ENCODE measurements at places on chromosomes 13 and 19. TPM values are rescaled to one million over a fixed set of nuclear protein-coding genes. Genes with fewer than 3 reads are reported as not detected.

The ZNF787 gene
- total RNA-seq, result 75.1 TPM

The TNFSF9 gene
- 45.9 TPM for total RNA-seq

The KIR2DL3 gene
- not detected for total RNA-seq

The KANK2 gene
- 73.5 TPM for total RNA-seq

The MEIOSIN gene
- total RNA-seq, result 0.07 TPM

The ZNF491 gene
- not detected for total RNA-seq

The ZNF486 gene
- 1.5 TPM for total RNA-seq

The CCDC194 gene
- total RNA-seq, result not detected

The ATXN8OS gene
- not detected for total RNA-seq

The LRRC63 gene
- 0.33 TPM for total RNA-seq

The CYSLTR2 gene
- total RNA-seq, result not detected

The LMTK3 gene
- total RNA-seq, result 0.05 TPM

The KLK12 gene
- total RNA-seq, result not detected

The PLVAP gene
- not detected for total RNA-seq

The KRTDAP gene
- not detected for total RNA-seq

The FOSB gene
- 0.30 TPM for total RNA-seq

The PAN3 gene
- 14.1 TPM for total RNA-seq

The TBCB gene
- 176 TPM for total RNA-seq

The ZNF492 gene
- not detected for total RNA-seq

The SGCG gene
- total RNA-seq, result not detected

The ZNF816 gene
- not detected for total RNA-seq

The CRX gene
- total RNA-seq, result not detected

The TMEM145 gene
- 0.37 TPM for total RNA-seq

The ZNF414 gene
- total RNA-seq, result 8.5 TPM

The REX1BD gene
- total RNA-seq, result 99.1 TPM

The GPATCH1 gene
- 5.2 TPM for total RNA-seq

The CEACAM7 gene
- not detected for total RNA-seq

The CILP2 gene
- total RNA-seq, result not detected

The ERICH4 gene
- total RNA-seq, result not detected

The CGB8 gene
- total RNA-seq, result 11.3 TPM

The ZFR2 gene
- not detected for total RNA-seq

The SSC5D gene
- 0.07 TPM for total RNA-seq

The PLK5 gene
- total RNA-seq, result not detected

The CATSPERD gene
- total RNA-seq, result not detected

The RASAL3 gene
- total RNA-seq, result not detected

The SIGLEC8 gene
- not detected for total RNA-seq

The PABPC3 gene
- total RNA-seq, result 0.20 TPM

The DCLK1 gene
- 5.2 TPM for total RNA-seq

The COQ8B gene
- total RNA-seq, result 24.2 TPM
